Activated naive CD8-positive, alpha-beta T cell treated with anti-CD3 and anti-CD28 coated beads for 36 hours (primary cell): ENCODE measurements at places on chromosomes 6 and 20.

GRCh38 chr6:64539917-64540316 is 904.3 kb downstream of the PHF3 start:
- no peak for DNase-seq

DNA sequence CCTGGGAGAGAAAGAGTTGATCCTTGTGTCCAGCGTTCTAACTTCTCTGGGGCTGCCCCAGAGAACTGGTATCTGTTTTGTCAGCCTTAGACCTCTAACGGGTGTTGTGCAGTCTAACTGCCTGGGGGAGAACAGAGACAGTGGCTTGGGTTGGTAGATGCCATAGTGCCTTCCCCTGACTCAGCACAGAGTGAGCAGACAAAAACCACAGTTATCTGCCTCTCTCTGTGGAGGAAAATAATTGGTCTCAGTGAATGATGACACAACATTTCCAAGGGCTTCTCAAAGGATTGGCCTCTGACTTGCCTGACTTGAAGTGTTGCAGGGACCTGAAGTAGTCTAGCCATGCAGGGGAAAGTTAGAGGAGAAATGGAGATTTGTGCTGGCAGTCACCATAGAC is 226.2 kb upstream of the MAN1A1 start:
- DNase-seq: no peak

GRCh38 chr6:56838016-56838555 is 116.8 kb upstream of the BEND6 start:
- DNase-seq: no peak

DNA sequence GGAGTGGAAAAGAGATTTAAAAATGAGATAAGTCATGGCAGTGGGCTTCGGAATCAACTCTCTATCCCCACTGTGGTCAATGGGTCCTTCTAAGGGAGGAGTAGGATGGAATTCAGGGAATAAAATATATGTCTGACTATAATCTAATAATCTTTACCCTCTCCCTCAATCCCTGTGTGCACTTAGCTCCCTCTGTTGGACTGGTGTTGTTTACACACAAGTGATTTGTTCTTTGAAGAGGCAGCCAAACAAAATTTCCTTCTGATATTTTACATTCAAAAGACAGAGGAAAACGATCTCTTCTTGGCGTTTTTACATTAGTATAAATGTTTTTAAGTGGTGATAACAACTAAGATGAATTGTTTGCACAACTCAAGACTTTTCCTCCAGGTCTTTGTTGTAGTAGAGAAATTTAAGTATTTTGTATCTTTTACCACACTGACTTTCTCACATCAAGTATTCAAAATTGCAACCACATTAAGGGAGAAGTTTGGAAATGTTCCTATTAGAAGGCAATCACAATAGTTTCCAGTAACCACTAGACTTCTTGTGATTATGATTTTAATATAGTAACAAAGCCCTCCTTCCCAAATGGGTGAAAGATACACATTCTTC is 317.8 kb downstream of the CENPW start:
- no peak for DNase-seq

GRCh38 chr6:36523936-36524499 is 23.3 kb downstream of the STK38 start:
- no peak for DNase-seq

DNA sequence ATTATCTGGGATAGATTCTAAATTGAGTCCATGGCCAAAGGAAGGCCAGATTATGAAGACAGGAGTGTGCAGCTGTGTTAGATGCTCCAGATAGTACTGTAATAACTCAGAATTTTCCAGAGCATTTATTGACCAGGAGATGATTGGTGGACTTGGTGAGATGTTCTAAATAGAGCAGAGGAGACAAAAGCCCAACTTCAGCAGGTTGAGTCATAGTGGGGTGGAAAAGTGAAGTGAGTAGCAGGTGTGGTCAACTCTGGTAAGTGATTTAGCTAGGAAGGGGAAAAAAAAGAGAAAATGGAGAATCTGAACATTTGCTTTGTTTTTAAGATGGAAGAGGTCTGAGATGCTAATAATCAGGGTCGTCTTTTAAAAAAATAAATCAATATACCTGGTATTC is 227.4 kb downstream of the TMEM200A start:
- DNase-seq: no peak
